Left ventricle myocardium inferior (tissue), 1 donor: ENCODE measurements at places on chromosomes 4 and X. TPM values are rescaled to one million over a fixed set of nuclear protein-coding genes. Genes with fewer than 3 reads are reported as not detected.

UGT2A1 gene
- not detected for total RNA-seq

DNA sequence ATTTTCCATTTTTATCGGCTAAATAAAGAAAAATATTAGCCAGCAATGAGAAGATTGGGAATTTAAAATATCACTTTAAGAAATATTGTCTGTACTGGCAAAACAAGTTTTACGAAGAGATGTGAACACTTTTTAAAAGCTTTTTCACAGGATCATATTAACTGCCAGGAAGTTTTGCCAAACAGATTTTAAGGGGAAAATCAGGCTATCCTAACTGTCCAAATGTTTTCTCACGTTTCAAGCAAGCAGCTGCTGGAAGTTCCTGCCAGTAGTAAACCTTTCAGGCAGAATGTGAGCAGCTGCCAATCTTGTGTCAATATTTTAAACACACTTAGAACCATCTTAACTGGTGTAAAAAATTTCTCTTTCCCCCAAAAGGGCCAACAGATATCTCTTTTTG lies 101.1 kb downstream of the ADGRL3 start:
- no peak overlapping the region for H3K27ac ChIP-seq
- no peaks in the 10 kb centered on the region for H3K27me3 ChIP-seq
- no peak overlapping the region for H3K4me3 ChIP-seq
- no peaks in the 10 kb centered on the region for H3K36me3 ChIP-seq
- no peak for DNase-seq

PAGE3 gene
- total RNA-seq, result not detected

DNA sequence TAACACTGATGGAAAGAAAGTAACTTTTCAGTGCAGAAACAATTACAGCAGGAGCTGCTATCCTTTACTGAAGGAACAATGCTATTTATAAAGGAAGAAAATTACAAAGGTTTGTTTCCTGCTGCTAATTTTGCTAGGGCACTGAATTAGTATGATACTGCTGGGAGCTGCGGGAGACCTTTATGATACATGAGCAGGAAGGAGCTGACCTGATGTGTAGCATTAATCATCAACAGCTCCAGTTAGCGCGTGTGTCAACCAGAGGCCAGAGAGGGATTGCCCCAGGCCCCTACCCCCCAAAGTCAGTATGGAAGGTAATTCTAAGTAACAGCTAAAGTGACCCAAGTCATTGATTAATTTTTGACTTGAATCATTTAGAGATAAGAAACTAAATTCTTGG lies 728.9 kb downstream of the PCDH18 start:
- DNase-seq, result no peak
- no peak overlapping the region for H3K4me3 ChIP-seq
- H3K27me3 ChIP-seq, result no peaks in the 10 kb centered on the region
- no peaks in the 10 kb centered on the region for H3K36me3 ChIP-seq

DNA sequence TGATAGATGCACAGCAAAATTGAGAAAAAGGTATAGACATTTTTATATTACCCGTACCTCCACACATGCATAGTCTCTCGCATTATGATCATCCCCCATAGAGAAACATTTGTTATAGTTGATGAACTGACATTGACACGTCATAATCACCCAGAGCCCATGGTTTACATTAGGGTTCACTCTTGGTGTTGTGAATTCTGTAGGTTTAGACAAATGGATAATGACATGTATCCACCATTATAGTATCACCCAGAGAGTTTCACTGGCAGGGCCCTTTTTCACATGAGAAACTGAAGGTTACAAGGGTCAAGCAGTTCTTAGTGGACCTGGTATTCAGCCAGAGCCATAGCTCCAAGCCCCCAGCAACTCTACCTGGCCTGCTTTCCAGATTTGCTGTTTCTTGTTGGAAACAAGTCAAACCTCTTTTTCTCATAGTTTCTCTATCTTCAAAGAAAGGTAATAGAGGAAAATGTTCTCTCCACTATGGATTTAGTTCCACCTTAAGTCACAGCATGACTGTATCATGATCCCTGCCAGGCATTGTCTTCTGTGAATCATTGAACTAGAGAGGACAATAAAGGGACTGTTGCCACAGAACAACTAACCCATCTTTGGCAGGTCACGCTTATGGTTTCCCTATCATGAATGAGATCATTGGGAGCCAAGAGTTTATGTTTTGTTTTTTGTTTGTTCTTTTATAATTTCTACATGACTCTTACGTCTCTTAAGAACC lies 64.0 kb downstream of the HHIP start:
- H3K4me1 ChIP-seq, result peaks cover 16% of the 10 kb centered on the region
- no peaks in the 10 kb centered on the region for H3K27me3 ChIP-seq
- H3K36me3 ChIP-seq, result no peaks in the 10 kb centered on the region
- H3K27ac ChIP-seq, result peak overlapping the region; percentile 60
- no peak overlapping the region for H3K4me3 ChIP-seq

GRCh38 chrX:44003975-44004374 lies 30.8 kb upstream of the NDP start:
- H3K4me1 ChIP-seq, result no peaks in the 10 kb centered on the region
- no peaks in the 10 kb centered on the region for H3K27me3 ChIP-seq
- no peaks in the 10 kb centered on the region for H3K36me3 ChIP-seq
- no peak overlapping the region for H3K4me3 ChIP-seq
- no peak overlapping the region for H3K27ac ChIP-seq

DNA sequence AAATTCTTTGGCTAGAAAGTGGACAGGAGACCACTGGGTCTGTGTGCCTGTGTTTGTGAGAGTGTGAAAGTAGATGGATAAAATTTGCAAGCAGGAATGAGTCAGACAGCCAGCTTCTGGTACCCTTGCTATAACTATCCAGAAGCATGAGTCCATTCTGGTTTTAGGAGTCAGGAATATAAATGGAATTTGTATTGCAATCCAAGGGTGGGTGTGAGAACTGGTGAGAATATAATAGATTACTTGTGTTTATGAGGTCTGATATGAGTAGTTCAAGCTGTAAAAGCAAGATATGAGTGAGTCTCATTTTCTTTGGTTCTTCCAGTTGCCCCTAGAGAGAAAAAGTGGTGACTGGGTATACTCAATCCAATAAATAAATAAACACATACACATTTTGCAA lies 212.7 kb upstream of the TAPT1 start:
- H3K4me3 ChIP-seq, result no peak overlapping the region
- no peaks in the 10 kb centered on the region for H3K27me3 ChIP-seq
- H3K27ac ChIP-seq, result peak overlapping the region; percentile 57
- no peaks in the 10 kb centered on the region for H3K4me1 ChIP-seq

GRCh38 chr4:183347566-183347965 lies 25.3 kb upstream of the CLDN24 start:
- no peaks in the 10 kb centered on the region for H3K36me3 ChIP-seq
- no peak overlapping the region for H3K4me3 ChIP-seq
- H3K27me3 ChIP-seq, result peaks cover 66% of the 10 kb centered on the region

DNA sequence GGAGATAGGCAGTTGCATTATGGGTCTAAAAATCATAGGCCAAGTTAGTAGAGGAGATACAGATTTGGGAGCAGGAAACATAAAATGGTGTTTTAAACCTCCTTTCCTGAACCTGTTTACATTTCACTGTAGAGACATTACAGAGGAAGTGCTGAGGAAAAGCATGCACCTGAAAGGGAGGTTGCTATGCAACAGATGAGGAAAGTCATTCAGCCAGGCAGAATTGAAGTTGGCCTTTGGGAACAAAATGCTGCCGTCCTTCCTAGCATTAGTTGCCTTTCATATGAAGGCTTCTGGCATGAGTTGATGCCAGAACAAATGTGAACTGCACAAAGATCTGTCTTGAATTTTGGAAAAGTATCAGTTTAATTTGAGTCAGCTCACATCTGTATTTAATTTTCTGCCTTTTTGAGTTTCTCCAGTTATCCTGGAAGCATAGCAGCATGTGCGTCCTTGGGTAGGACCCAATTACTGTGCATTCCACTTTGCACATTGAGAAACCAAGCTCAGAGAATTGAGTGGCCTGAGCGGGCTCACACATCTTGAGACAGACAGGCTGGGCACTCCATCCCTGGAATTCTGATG lies 38.2 kb downstream of the MAGED1 start:
- no peak overlapping the region for H3K27ac ChIP-seq
- no peaks in the 10 kb centered on the region for H3K36me3 ChIP-seq
- no peaks in the 10 kb centered on the region for H3K27me3 ChIP-seq
- H3K4me1 ChIP-seq, result no peaks in the 10 kb centered on the region

FAM9B gene
- total RNA-seq, result not detected

- H3K4me3 ChIP-seq, result no peak overlapping the region
- H3K4me1 ChIP-seq, result no peaks in the 10 kb centered on the region
- no peaks in the 10 kb centered on the region for H3K36me3 ChIP-seq
Measured at GRCh38 chrX:39301036-39301435, 499.8 kb downstream of the MID1IP1 start.

CYSLTR1 gene
- total RNA-seq, result 1.2 TPM

- no peak for DNase-seq
- H3K27ac ChIP-seq, result no peak overlapping the region
- peaks cover 27% of the 10 kb centered on the region for H3K36me3 ChIP-seq
- H3K4me1 ChIP-seq, result peaks cover 42% of the 10 kb centered on the region
Measured at GRCh38 chr4:168474660-168475320, 5.5 kb downstream of the DDX60L start.

DNA sequence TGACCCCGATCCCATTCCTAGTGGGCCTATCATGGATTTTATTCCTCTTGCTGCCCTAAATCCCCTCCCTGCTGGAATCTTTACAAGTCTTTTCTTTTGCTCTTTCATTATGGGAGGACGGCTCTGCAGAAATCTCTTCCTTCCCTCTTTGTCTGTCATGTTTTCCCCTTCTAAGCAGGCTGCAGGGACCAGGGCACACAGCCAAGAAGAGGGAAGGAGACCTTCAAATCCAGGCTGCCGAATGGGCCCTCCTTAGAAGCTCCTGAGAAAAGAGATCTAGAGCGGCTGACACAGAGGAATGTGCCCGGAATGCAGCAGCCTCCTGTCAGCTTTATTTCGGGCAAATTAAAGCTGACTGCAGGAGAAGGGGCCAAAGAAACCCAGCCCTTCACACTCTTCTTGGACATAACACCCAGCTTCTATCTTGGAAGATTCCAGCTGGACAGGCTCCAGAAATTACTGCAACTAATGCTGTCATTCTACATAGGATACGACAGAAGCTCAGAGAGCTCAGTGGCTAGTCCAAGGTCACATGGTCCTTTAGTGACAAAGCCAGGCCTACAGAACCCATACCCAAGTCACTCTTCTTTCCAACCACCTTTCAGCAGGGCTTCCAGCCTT lies 187.8 kb upstream of the NHS start:
- no peak overlapping the region for H3K4me3 ChIP-seq
- no peak overlapping the region for H3K27ac ChIP-seq
- no peaks in the 10 kb centered on the region for H3K27me3 ChIP-seq
- H3K36me3 ChIP-seq, result no peaks in the 10 kb centered on the region
- DNase-seq, result no peak

SMIM10L2A gene
- 0.82 TPM for total RNA-seq

DNA sequence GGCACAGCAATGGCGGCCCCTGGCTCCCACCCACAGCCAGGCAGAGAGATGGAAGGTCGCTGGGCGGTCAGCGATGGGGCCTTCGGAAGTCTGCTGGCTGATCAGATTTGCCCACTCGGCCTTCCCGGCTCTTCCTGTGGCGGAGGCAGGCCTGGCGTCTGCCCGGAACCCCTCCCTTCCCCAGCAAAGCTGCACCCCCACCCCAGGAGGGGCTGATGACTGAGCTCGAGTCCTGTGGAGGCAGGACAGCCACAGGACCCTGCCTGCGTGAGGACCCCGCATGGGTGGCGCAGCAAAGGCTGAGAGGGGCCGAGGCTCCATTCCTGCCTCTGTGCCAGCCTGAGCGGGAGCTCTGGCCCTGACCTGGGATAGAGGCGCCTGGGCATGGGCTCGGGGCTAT lies 34.8 kb downstream of the TACC3 start:
- no peak overlapping the region for H3K27ac ChIP-seq
- peaks cover 24% of the 10 kb centered on the region for H3K4me1 ChIP-seq

USP17L19 gene
- total RNA-seq, result not detected

DNA sequence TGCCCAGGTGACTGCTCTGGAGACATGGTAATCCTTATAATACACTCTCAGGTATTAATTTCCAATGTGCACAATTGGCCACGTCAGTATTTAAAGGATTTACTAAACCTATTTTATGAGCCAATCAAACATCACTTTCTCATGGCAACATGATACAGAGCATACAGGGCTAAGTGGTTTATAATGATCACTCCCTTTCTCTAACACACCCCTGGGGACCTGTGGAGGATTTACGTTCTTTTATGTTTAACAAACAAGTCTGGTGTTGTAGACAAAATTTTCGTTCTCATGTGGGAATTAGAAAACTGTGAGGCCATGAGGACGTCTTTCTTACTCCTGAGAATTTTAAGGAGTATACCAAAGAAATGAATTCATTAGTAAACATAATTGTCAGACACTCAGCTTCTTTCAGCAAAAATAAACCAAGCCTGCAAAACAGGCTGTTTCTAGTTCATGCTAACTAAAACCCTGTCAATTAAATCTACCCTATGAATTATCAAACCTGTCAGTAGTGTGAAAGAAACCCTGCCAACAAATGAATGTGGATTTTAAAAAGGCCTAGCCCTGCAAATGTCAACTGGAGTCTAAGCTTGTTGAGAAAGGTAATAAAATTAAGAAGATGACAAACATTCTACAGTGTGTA lies 155.8 kb downstream of the PDGFC start:
- DNase-seq, result no peak
- no peak overlapping the region for H3K4me3 ChIP-seq
- no peaks in the 10 kb centered on the region for H3K36me3 ChIP-seq
- H3K27ac ChIP-seq, result no peak overlapping the region
- peaks cover 5% of the 10 kb centered on the region for H3K4me1 ChIP-seq

- H3K27me3 ChIP-seq, result no peaks in the 10 kb centered on the region
Measured at GRCh38 chr4:173415885-173416653, 17.2 kb upstream of the SCRG1 start.

CCNQ gene
- total RNA-seq, result 39.3 TPM

TXK gene
- 0.71 TPM for total RNA-seq

DNA sequence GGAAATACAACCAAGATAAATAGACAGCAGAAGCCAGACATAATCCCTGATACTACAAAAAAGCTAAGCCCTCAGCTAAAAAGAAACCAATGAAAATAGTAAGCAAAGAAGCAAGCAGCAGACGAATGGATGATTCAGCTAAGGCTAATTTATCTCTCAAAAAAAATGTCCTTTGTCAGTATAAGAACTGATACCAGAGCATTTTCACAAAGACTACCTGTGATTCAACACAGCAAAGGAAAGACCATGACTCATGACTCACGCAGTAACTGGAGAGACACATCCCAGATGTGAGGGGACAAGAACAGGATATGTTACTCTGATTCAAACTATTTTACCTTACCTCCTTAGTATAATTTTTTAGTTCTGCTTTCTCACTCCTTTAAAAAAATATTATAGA lies 22.7 kb upstream of the TMPRSS11F start:
- no peaks in the 10 kb centered on the region for H3K27me3 ChIP-seq
- no peaks in the 10 kb centered on the region for H3K36me3 ChIP-seq
- no peaks in the 10 kb centered on the region for H3K4me1 ChIP-seq
- no peak for DNase-seq
- H3K27ac ChIP-seq, result no peak overlapping the region

GRCh38 chr4:26931966-26932365 lies 71.3 kb downstream of the STIM2 start:
- H3K27me3 ChIP-seq, result no peaks in the 10 kb centered on the region
- H3K4me3 ChIP-seq, result no peak overlapping the region
- no peak for DNase-seq
- no peaks in the 10 kb centered on the region for H3K4me1 ChIP-seq
- no peaks in the 10 kb centered on the region for H3K36me3 ChIP-seq
- no peak overlapping the region for H3K27ac ChIP-seq

GRCh38 chrX:23118890-23119527 lies 119.2 kb downstream of the DDX53 start:
- no peaks in the 10 kb centered on the region for H3K27me3 ChIP-seq
- no peak overlapping the region for H3K27ac ChIP-seq
- H3K4me3 ChIP-seq, result no peak overlapping the region
- no peaks in the 10 kb centered on the region for H3K36me3 ChIP-seq
- no peak for DNase-seq
